ENCODE measurements at places on chromosomes 11 and 22.

DNA sequence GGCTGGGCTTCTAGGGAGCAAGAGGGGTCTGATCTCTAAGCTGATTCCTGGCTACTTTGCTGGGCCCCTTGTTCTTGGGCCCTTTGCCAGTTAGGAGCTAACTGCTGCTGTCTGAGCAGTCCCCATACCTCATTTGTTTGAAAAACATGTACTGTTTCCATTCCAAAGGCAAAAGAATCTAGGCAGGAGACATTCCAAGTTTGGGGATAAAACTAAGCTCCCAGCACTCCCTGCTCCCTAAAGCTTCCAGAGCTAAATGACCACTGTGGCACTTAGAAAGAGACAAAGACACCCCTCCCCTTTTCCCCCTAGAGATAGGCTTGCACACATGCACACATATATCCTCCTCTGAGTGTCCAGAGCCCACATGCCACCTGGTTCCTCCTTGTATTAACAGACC, 22.7 kb upstream of the RRM1 start:
- no peak for DNase-seq

DNA sequence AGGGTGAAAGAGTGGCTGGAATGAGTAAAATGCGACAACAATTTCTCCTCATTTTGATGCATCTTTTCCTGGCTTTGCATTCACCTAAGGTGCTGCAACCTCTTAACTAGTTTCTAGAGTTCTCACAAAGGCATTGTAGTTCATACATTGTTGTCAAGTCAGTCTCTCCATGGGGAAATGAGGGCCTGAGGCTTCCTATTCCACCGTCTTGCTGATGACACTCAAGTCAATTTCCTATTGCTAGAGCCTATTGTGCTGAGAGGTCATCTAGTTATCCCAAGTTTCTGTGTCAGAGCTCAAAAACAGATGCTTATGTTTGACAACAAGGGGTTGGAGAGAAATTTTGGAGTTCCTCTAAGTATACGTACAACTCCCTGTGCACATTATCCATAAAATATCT, 11.6 kb upstream of the MS4A6A start:
- DNase-seq: no peak

- DNase-seq: no peak
Observed at GRCh38 chr11:124870430-124870829, 5.2 kb downstream of the ROBO3 start.

DNA sequence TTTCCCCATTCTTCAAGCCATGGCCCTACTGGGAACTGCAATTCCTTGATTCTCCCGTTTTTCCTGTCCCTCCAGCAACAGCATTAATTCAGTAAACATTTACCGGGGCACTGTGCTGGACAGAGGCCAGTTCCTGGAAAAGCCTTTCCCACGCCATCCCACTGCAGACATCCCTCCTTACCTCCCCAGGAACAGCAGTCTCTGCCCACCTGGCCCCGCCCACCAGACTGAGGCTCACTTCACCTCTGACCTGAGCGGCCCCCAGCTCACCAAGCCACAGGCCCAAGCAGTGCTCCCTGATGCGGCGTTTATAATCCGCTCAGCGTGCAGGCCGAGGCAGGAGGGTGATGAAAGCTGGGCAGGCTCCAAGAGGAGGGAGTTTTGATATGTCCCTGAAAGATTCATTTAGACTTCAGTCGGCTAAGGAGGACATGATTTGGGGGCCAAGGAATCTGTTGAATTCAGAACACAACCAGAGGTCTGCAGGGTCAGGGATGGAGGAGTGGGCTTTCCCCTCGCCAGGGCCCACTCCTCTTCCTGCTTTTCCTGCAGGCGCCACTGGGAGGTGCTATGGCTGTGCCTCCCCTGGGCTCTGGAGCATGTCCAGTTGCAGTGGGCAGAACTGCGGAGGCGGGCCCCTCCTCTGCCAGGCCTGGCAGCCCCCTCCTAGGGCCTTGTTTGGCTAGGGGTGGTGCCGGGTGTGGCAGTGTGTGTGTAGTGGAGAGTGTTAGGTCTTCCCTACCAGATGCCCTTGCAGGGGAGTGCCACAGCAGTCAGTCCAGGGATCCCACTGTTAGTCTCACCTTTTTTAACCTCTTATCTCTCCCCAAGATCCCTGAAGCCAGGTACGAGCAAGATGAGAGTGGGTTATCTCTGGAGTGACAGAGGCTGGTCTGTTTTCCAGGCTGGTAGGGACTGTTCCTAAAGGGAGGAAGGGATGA, 1.4 kb upstream of the TAGLN start:
- DNase-seq: no peak

DNA sequence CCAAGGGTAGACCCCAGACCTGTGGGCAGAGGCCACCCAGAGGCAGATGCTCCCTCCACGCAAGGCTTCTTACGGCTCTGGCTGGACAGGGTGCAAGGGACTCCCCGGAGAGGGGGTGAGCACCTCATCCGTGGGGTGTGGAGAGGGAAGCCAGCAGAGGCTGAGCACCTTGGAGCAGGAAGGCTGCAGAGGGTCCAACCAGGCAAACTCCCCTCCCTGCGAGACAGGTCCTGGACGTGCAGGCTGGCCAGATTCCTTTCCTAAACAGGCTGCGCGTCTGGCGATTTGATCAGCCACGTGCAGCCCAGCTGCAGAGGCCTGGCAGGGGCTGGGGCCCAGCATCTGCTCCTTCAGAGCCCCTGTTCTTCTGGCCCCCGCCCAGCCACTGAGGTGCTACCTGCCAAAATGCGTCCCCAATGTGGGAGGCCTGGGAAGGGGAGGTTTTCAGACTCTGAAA, 49.3 kb downstream of the WNT11 start:
- DNase-seq: no peak

Measured in MCF 10A (cell line).